ENCODE measurements at places on chromosomes 7 and 10.

GRCh38 chr7:131431289-131431688, 103.6 kb downstream of the MKLN1 start:
- DNase-seq, result no peak

GRCh38 chr7:25282194-25282593, 53.9 kb upstream of the NPVF start:
- no peak for DNase-seq

- no peak for DNase-seq
Measured at GRCh38 chr10:116385994-116386809, 41.4 kb upstream of the PNLIPRP3 start.

DNA sequence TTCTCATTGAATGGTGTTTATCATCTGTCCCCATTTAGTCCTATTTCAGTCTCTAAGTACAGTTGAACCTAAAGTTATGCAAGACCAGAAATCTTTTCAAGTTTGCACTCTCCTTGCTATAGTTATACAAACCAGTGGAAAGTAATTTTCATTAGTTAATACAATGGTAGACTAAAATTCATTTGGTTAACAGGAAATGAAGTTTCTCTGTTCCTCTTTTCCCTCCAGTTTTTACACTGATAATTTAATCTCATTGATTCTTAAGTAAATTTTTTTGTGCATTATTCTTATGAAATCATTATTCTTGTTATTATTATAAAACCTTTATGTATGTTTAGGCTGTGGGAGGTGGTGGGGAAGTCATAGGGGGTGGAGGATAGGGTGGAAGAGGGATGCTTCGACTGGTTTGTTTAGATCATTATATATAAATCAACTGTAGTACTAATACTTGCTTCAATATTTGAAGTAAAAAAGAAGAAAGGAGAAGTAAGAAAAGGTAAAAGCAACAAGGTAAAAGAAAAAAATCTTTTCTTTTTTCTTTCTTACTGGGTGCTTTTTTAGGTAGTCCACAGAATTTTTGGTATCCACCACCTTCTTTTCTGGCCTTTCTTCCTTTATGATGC, 104.1 kb downstream of the GPR85 start:
- no peak for DNase-seq

DNA sequence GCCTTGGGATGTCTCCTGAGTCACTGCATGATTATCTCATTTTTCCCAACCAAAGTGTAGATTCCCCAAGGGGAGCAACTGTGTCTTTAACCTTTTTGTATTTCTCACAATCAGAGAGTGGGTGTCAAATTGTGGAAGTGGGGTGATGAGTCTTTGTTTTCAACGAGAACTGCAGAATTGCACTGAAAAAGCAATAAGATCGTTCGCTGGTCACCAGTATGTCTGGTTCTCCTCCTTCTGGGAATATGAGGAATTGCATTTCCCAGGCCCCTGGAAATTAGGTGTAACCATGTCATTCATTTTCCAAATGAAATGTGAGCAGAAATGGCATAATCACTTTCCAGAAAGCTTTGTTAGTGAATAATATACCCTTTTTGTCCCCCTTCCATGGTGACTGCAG, 326.9 kb downstream of the GPAM start:
- DNase-seq, result no peak

GRCh38 chr7:143452495-143452894, 9.2 kb downstream of the TAS2R60 start:
- no peak for DNase-seq

- DNase-seq, result no peak
Measured at GRCh38 chr10:52571018-52571417, 201.6 kb downstream of the MBL2 start.

DNA sequence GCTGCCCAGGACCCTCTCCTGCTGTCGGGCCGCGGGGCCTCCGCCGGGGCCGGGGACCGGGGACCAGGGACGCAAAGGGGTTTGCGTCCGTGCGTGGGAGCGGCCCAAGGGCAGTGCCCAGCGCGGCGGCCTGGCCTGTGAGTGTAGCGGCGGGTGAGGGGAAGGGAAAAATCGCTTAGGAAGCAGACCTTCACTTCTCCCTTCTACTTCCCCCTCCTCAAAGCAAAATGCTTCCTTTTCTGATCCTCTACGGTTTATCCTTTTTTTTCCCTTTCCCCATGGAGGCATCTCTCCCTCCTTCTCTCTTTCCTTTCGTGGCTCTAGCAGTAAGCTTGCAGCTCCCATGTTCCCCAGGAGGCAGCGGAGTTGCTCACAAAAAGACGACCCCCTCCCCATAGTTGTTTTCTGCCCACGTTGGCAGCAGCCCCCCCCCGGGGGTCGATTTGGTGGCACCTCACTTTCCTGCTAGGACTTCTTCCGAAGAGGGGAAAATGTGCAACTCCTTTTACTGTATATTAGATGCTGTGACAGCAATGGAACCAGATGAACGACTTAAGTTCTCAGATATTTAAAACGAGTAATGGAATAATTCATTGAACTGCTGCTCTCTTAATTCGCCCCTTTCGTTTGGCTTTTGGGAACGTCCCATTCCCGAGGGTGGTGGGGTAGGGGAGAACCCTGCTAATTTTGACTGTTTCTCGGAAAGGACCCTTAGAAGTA, 724 bp downstream of the CAPZA2 start:
- no peak for DNase-seq

- no peak for DNase-seq
Measured at GRCh38 chr7:155787171-155787851, 25.0 kb downstream of the SHH start.

DNA sequence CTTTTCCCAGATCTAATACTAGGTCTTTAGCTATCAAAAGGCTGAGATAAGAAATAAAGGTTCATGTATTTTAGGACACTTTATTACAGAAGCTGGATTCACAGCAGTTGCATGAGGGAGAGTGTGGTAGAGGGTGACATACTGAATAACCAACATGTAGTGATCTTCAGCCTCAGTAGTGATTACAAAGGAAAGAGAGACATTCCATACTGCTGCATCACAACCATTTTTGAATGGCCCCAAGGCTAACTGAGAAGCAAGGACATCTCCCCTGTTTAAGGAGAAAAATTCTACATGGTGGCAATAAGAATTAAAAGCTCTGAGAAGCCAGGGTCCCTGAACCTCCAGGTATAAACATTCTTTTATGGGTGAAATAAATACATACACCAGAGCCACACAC, 35.3 kb downstream of the COG5 start:
- DNase-seq, result no peak

DNA sequence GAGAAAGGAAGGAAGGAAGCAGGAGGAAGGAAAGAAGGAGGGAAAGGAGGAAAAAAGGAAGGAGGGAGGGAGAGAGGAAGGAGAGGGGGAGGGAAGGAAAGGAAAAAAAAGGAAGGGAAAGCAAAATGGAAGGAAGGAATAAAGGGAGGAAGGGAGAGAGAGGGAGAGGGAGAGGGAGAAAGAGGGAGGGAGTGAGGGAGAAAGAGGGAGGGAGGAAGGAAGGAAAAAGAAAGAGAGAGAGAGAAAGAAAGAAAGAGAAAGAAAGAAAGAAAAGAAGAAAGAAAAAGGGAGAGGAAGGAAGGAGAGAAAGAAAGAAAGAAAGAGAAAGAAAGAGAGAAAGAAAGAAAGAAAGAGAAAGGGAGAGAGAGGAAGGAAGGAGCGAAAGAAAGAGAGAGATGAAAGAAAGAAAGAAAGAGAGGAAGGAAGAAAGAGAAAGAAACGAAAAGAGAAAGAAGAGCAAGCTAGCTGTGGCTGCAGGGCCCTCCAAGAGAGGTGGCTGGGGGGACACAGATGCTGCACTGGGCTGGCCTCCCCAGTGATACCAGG, 472.4 kb upstream of the MGMT start:
- DNase-seq, result no peak

GRCh38 chr10:22349755-22350154, 4.5 kb downstream of the SPAG6 start:
- DNase-seq, result no peak

DNA sequence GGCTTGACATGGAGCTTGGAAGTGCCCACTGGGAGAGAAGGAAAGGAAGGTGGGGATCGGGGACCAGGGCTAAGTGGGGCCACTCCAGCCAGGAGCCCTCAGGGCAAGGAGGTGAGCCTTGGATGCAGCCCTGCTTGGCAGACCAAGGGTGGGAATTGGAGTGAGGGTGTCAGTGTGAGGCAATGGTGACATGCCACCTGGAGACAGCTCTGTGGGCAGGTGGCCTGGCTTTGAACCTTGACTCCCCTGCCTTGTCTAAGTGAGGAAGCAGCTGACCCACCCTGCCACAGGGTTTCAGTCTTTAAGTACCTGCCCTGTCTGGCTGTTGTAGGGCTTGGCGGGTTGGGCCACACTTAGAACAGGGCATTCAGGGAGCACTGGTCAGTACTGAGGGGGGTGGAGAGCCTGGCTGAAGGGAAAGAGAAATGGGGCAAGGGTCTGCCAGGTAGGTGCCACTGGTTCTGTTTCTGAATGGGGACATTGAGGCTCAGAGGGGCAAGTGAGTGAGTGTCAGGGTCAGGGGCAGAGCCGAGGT, 4.8 kb downstream of the RAMP3 start:
- no peak for DNase-seq

DNA sequence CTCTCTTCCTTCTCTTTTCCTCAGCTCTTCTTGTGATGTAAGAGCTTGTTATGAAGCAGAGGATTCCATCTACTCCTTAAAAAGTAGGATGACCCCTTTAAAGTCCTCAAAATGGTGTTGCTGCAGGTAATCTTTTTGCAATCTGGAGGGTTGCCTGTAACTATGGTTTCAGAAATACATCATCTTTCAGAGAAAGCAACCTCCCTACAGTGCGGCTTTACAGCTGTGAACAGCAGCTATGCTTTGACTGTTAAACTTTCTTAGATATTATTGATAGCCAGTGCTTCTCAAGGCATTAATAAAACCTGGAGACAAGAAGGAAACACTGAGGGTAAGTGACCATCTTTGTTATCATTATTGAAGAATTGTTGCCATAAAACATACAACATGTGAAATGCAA, 86.6 kb upstream of the MDFIC start:
- no peak for DNase-seq

DNA sequence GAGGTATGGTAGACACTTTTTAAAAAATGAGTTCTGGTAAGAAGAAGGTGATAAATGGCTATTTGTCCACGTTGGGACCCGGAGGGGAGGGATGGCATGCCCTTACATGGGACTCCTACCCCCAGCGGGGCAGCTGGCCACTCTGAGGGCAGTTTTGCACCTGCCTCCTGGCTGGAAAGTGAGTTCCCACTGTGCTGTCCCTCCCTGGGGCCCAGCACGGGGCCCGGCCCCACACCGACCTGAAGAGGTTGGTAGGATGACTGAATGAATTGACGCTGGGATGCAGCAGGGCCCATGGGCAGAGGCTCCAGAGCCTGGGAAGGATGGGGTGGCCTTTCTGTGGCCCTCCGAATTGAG, 601 bp upstream of the AEBP1 start:
- DNase-seq, result no peak
